ENCODE measurements at places on chromosomes 4 and X. TPM values are rescaled to one million over a fixed set of nuclear protein-coding genes. Genes with fewer than 3 reads are reported as not detected.

GRCh38 chrX:17170973-17171372, 204.0 kb upstream of the NHS start:
- no peak for ATAC-seq

GRCh38 chr4:184298254-184298653, 80.6 kb upstream of the ENPP6 start:
- no peak for ATAC-seq

DNA sequence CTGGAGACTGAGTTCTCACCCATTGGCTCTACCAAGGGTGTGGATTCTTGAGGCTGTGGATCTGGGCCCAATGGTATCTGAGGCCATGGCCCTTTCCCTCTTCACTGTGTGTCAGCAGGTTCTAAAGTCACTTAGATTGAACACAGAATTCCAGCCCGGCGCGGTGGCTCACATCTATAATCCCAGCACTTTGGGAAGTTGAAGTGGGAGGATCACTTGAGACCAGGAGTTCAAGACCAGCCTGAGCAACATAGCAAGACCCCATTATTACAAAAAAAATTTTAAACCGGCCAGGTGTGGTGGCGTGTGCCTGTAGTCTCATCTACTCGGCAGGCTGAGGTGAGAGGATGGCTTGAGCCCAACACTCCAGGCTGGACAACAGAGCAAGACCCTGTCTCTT, 18.0 kb upstream of the XPNPEP2 start:
- no peak for ATAC-seq

DNA sequence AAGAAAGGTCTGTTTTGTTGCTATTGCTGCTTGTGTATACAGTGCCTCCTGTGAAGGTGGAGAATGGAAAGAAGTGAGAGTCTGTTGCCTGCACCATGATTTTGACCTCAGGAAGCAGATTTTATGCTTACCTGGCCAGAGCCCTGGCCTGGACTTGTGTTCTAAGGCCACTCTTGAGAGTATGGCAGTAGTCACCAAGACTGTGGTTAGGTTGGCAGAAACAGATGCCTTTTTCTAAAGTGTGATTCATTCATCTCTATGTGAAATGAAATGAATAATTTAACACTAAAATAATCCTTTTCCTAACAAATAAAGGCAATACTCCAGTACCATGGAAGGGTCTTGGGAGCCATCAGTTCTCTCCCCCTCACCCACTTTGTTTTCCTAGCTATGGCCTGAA, 161.8 kb downstream of the DCLK2 start:
- ATAC-seq, result no peak

The IL2 gene
- total RNA-seq, result 233 TPM
